Mesothelial cell of epicardium (in vitro differentiated cells): ENCODE measurements at places on chromosomes 12 and 14.

GRCh38 chr12:97223419-97223818, 239.2 kb upstream of the RMST start:
- H3K27me3 ChIP-seq = peaks cover 2% of the 10 kb centered on the region
- H3K27ac ChIP-seq = no peak overlapping the region
- peaks cover 3% of the 10 kb centered on the region for H3K36me3 ChIP-seq

GRCh38 chr12:55814257-55814656, 3.3 kb downstream of the SARNP start:
- no peak overlapping the region for H3K4me3 ChIP-seq
- DNase-seq = no peak
- no peaks in the 10 kb centered on the region for H3K27me3 ChIP-seq
- H3K4me1 ChIP-seq = peaks cover 34% of the 10 kb centered on the region
- H3K27ac ChIP-seq = no peak overlapping the region

GRCh38 chr14:72521045-72521444, 372.9 kb downstream of the DPF3 start:
- H3K27me3 ChIP-seq = peaks cover 2% of the 10 kb centered on the region
- no peak for DNase-seq
- no peak overlapping the region for H3K27ac ChIP-seq
- H3K4me3 ChIP-seq = no peak overlapping the region
- no peaks in the 10 kb centered on the region for H3K36me3 ChIP-seq

DNA sequence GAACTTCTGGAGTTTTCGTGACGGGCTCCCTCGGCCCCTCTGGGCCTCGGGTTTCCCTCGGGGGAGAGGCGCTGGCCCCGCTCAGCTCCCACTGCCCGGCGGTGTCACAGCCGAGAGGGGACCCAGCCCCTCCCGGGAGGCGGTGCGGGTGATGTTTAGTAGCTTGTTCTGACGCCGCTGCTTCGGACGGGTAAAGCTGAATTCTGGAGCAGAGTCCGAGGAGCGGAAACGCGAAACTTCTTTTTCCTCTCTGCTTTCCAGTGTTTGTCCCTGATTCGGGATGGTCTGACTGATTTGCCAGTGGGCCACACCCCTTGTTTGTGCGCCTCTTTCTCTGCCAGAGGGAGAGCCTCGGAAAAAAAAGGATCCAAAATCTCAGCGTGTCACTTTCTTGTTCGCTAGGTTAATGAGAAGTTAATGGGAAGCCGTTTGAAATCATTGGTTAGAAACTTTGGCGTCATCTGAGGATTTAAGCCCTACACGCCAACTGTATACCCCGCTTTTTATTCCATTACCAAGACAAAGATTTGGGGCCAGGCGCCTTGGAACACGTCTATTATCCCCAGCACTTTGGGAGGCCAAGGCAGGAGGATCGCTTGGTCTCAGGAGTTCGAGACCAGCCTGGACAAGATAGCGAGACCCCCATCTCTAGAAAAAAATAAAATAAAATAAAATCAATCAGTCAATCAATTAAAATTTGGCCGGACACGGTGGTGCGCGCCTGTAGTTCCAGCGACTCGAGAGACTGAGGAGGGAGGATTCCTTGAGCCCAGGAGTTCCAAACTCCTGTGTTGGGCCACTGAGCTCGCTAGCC, 756 bp downstream of the TULP3 start:
- no peaks in the 10 kb centered on the region for H3K27me3 ChIP-seq
- H3K4me3 ChIP-seq = peak overlapping the region; percentile 90
- H3K4me1 ChIP-seq = peaks cover 29% of the 10 kb centered on the region
- peak; percentile 36 for DNase-seq

DNA sequence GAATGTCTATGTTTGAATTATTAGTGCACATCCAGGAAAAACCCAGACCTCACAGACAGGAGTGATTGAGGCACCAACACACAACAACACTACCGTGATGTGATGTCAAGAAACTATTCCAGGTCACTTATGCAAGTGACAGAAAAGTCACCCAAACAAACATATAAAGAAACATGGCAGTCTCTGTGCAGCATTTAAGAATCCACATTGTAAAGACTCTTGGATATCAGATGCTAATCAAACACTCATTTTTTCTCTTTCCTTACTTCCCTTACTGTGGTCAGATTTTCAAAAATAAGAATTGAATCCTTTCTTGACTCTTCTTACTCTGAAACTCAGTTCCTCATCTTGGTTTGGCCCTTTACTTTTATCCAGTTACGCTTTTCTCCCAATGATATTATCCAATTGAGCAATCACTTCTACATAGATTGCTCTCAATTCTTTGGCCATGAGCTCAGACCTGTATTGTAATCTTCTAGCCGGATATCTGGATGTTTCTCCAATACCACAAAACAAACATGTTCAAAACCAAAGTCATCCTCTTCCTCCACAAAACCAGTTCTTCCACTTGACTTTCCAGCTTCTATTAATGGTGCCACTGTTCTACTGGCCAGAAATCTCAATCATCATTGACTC, 115.4 kb downstream of the DUSP6 start:
- no peaks in the 10 kb centered on the region for H3K27me3 ChIP-seq
- no peaks in the 10 kb centered on the region for H3K36me3 ChIP-seq
- H3K4me3 ChIP-seq = no peak overlapping the region
- DNase-seq = no peak
- H3K27ac ChIP-seq = no peak overlapping the region

- no peaks in the 10 kb centered on the region for H3K4me1 ChIP-seq
- no peak overlapping the region for H3K27ac ChIP-seq
- no peaks in the 10 kb centered on the region for H3K36me3 ChIP-seq
- H3K4me3 ChIP-seq = no peak overlapping the region
These were observed 1.6 kb upstream of the HHIPL1 start for GRCh38 chr14:99643343-99643742.

DNA sequence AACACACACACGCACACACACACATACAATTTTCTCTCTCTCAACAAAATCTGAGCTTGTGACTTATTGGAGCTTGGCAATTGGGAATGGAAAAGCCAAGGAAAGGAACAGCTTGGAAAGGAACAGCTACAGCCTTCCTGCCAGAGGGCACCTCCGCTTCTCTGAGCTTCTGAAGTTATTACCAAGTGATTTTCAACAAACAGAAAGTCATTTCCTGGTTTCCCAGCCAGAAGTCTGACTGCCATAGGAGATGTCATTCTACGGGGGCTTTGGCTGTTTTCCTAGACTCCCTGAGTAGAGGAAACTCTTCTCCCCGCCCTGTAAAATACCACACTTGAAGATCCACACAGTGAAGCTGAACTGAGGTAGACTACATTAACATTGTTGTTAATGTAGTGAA, 198.3 kb downstream of the CFAP54 start:
- peaks cover 9% of the 10 kb centered on the region for H3K27me3 ChIP-seq
- no peak overlapping the region for H3K4me3 ChIP-seq
- H3K4me1 ChIP-seq = peaks cover 6% of the 10 kb centered on the region

DNA sequence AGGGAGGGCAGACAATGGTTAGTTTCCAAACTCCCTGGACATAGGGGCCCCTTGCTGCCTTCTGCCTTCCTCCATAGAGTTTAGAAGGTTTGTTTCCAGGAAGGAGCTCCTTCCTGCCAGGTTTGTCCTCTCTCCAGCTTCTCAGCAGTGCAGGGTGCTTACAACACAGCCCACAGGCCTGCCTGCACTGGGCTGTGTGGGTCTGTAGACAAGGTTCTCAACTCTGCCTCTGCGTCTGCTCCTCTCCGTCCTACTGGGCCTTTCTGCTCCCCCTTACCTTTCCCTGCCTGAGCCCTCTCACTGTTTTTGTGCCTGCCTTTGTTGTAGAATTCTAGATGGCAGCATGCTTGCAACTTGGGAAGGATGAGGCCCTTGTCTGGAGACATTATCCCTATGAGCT, 124.0 kb downstream of the SAMD4A start:
- H3K27ac ChIP-seq = no peak overlapping the region
- no peaks in the 10 kb centered on the region for H3K4me1 ChIP-seq
- no peak overlapping the region for H3K4me3 ChIP-seq
- no peak for DNase-seq

DNA sequence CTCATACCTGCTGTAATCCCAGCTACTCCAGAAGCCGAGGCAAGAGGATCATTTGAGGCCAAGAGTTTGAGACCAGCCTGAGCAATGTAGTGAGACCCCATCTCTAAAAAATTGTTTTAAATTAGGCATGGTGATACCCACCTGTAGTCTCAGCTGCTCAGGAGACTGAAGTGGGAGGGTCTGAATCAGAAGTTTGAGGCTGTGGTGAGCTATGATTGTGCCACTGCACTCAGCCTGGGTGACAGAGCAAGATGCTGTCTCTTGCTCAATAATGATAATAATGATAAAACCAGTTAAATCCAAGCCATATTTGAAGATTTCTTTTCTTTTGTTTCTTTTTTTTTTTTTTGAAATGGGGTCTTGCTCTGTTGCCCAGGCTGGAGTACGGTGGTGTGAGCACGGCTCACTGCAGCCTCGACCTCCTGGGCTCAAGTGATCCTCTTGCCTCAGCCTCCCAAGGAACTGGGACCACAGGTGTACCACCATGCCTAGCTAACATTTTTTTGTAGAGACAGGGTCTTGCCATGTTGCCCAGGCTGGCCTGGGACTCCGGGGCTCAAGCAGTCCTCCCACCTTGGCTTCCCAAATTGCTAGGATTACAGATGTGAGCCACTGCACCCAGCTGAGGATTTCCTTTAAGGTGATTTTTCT, 12.8 kb downstream of the PSMA6 start:
- no peak overlapping the region for H3K4me3 ChIP-seq
- no peaks in the 10 kb centered on the region for H3K27me3 ChIP-seq
- H3K27ac ChIP-seq = no peak overlapping the region
- peaks cover 21% of the 10 kb centered on the region for H3K36me3 ChIP-seq
- peaks cover 9% of the 10 kb centered on the region for H3K4me1 ChIP-seq
- no peak for DNase-seq

DNA sequence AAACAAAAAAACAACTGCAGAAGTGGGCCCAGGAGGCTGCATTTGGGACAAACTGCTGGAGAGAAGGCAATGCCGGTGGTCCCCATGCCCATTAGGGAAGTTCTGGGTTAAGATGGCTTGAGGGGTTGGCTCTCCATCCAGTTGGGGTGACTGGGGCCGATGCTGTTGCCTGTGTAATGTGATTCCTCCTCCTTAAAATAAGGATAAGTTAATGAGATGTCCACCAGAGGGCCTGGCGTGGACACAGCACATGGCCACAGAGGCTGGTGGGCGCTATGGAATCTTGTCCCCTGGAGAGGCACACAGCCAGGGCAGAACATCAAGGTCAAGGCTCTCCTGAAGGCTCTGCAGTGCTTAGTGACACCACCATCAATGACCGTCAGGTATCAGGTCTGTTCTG, 1.0 kb upstream of the TESC start:
- no peak overlapping the region for H3K27ac ChIP-seq
- peaks cover 4% of the 10 kb centered on the region for H3K4me1 ChIP-seq
- DNase-seq = no peak
- peak overlapping the region; percentile 53 for H3K4me3 ChIP-seq
- H3K36me3 ChIP-seq = no peaks in the 10 kb centered on the region

GRCh38 chr12:83102499-83102898, 415.8 kb downstream of the TMTC2 start:
- DNase-seq = no peak
- H3K36me3 ChIP-seq = peaks cover 13% of the 10 kb centered on the region
- H3K4me1 ChIP-seq = peaks cover 9% of the 10 kb centered on the region
- H3K27me3 ChIP-seq = no peaks in the 10 kb centered on the region
- no peak overlapping the region for H3K4me3 ChIP-seq

- DNase-seq = no peak
- no peak overlapping the region for H3K27ac ChIP-seq
- peaks cover 34% of the 10 kb centered on the region for H3K4me1 ChIP-seq
- H3K36me3 ChIP-seq = no peaks in the 10 kb centered on the region
- no peak overlapping the region for H3K4me3 ChIP-seq
These were observed 1.6 kb downstream of the ADGRD1 start for GRCh38 chr12:130955238-130955816.

DNA sequence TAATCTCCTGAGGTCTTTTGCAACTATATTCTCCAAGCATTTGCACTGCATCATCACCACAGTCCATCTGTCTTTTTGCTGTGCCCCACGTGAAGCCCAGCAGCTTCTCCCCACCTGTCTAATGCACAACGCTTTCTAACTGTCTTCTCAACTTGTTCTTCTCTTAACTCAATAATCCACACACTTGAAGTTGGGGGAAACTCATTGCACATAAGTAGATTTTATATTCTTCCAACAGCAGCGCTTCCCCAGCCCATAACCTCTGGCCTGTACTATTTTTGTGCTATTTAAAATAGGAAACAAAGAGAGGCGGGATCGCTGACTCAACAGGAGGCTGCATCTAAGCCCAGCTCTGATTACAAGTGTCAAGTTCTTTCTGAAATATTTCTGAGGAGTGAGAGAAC, 226.7 kb downstream of the GXYLT1 start:
- peaks cover 43% of the 10 kb centered on the region for H3K4me1 ChIP-seq
- H3K36me3 ChIP-seq = no peaks in the 10 kb centered on the region
- DNase-seq = no peak
- no peak overlapping the region for H3K4me3 ChIP-seq

- no peak overlapping the region for H3K27ac ChIP-seq
- no peak overlapping the region for H3K4me3 ChIP-seq
- H3K27me3 ChIP-seq = no peaks in the 10 kb centered on the region
These were observed 46.9 kb downstream of the BEGAIN start for GRCh38 chr14:100540141-100540925.

- no peaks in the 10 kb centered on the region for H3K27me3 ChIP-seq
- no peak overlapping the region for H3K4me3 ChIP-seq
- DNase-seq = no peak
- peaks cover 2% of the 10 kb centered on the region for H3K36me3 ChIP-seq
These were observed 18.5 kb upstream of the TBPL2 start for GRCh38 chr14:55458800-55459515.

- H3K36me3 ChIP-seq = peaks cover 2% of the 10 kb centered on the region
- no peaks in the 10 kb centered on the region for H3K27me3 ChIP-seq
- H3K4me1 ChIP-seq = no peaks in the 10 kb centered on the region
- no peak within 1 kb of the TSS for H3K27ac ChIP-seq
- DNase-seq = no peak
These were observed at the start of gene CMA1 for GRCh38 chr14:24508155-24508840. Gene CMA1 (minus strand): TSS chr14:24508265. CDS start chr14:24508235, 30 bp downstream.

- no peaks in the 10 kb centered on the region for H3K4me1 ChIP-seq
- no peaks in the 10 kb centered on the region for H3K36me3 ChIP-seq
- peaks cover 22% of the 10 kb centered on the region for H3K27me3 ChIP-seq
These were observed 42.4 kb upstream of the VRK1 start for GRCh38 chr14:96754845-96755184.

DNA sequence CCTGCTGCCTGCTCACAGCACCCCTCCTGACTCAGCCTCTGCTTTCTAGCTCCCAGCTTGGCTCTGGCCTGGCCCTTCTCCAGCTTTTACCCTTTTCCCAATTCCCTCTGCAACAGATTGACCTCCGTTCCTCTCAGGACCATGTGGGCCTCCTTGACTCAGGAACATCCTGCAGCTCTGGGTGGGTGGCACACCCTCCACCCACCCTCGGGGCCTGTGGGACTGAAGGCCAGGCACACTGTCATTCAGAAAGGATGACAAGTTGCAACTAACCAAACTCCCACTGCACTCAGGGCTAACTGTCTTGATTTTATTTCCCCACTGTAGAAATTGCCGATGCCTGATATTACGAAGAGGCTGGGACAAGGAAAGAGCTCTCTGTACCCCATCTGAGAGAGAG, 59.4 kb downstream of the HELB start:
- DNase-seq = no peak
- peaks cover 19% of the 10 kb centered on the region for H3K36me3 ChIP-seq
- no peak overlapping the region for H3K27ac ChIP-seq
- H3K4me1 ChIP-seq = no peaks in the 10 kb centered on the region
- H3K4me3 ChIP-seq = no peak overlapping the region
- peaks cover 1% of the 10 kb centered on the region for H3K27me3 ChIP-seq

- DNase-seq = no peak
- H3K4me3 ChIP-seq = no peak overlapping the region
- H3K27me3 ChIP-seq = peaks cover 14% of the 10 kb centered on the region
- H3K27ac ChIP-seq = no peak overlapping the region
- no peaks in the 10 kb centered on the region for H3K4me1 ChIP-seq
These were observed 170.1 kb downstream of the NRXN3 start for GRCh38 chr14:78340250-78340649.
